Activated CD4-positive, alpha-beta T cell treated with anti-CD3 and anti-CD28 coated beads, Interleukin-2, amount 50 U/mL, for 16 hours (primary cell): ENCODE measurements at places on chromosomes 4 and X.
A peak's percentile ranks its signal among the peaks of the same experiment; 100 is the strongest.

DNA sequence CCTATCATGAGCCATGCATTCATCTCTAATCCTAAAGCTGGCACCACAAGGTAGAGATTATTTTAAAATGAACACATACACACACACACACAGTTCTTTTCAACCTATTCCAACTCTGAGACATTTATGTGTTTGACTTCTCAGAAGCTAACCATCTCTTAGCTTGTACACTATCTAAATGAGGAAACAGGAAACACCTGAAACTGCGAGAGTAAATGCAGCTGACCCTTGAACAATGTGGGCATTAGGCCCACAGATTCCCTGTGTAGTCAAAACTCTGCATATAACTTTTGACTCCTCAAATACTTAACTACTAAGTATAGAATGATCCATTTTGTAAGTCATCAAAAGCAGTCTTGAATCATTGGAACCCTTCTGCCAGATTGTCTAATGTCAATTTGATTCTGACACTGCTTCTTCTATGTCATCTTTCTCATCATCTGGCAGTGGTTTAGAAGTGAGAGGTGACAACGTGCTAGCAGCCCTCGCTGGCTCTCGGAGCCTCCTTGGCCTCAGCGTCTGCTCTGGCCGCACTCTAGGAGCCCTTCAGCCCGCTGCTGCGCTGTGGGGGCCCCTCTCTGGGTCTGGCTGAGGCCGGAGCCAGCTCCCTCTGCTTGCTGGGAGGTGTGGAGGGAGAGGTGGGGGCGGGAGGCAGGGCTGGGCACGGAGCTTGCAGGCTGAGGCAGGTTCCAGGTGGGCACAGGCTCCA lies 21.4 kb upstream of the IL15 start:
- DNase-seq: no peak

DNA sequence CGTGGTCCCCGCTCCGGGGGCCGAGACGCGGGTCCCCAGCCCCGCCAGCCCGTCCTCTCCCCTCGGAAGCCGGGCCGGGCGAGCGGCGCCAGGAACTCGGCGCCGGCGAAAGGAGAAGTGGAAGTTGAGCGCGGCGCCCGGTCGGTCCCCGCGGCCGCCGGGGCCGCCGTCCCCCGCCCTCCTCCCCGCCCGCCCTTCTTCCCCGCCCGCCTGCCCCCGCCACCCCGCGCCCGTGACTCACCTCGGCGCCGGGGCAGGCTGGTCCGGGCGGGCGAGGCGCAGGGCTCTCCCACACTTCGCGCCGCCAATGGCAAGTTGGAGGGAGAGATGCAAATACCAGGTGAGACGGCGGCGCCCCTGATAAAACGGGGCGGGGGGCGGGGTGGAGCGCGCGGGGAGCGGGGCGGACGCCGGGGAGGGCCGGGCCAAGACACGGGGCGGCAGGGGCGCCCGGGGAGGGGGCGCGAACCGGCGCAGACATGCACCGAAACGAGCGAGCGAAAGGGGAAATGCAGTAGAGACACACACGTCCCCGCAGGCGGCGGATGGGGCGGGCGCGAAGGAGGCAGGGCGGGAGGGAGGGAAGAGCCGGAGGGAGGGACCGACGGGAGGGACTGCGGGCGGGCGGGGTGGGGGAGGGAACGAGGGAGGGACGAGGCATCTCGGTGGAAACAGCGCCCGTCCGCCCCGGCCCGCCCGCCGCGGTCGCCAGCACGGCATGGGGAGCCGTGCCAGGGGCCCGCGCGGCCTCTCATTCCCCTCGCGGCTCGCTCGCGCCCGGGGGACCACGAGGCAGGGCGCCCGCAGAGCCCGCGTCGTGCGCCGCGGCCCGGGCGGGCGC lies at the start of gene ELF4:
Gene ELF4 (minus strand): TSS at position 119 of the 841 bp plus-strand sequence. CDS start 29,167 bp downstream, outside the sequence.
- peak; percentile 44 for DNase-seq

GRCh38 chr4:182886205-182886604 lies 31.0 kb downstream of the DCTD start:
- no peak for DNase-seq

GRCh38 chr4:15717657-15718416 lies 15.0 kb downstream of the BST1 start:
- no peak for DNase-seq

- no peak for DNase-seq
Measured at GRCh38 chrX:78957049-78957767, 12.0 kb downstream of the P2RY10 start.

DNA sequence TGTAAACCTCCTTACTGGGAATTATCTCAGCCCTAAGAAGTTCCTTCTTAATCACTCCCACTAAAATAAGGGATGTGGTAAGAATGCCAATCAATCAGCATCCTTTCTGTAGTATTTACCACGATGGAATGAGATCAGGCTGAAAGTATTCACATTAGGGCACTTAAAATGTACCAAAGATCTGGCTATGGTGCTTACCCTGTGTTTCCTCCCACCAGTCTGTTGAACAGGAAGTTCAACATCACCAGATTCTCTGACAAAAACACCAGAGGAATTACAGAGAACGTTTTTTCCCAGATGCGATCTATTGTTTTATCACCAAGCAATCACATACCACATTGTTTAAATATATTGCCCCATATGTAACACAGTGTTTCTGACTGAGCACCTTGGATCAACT lies 2.1 kb upstream of the CLCN3 start:
- no peak for DNase-seq

- DNase-seq: no peak
Measured at GRCh38 chr4:102447413-102447812, 53.7 kb upstream of the NFKB1 start.

- DNase-seq: no peak
Measured at GRCh38 chrX:20594985-20595384, 328.3 kb upstream of the RPS6KA3 start.

DNA sequence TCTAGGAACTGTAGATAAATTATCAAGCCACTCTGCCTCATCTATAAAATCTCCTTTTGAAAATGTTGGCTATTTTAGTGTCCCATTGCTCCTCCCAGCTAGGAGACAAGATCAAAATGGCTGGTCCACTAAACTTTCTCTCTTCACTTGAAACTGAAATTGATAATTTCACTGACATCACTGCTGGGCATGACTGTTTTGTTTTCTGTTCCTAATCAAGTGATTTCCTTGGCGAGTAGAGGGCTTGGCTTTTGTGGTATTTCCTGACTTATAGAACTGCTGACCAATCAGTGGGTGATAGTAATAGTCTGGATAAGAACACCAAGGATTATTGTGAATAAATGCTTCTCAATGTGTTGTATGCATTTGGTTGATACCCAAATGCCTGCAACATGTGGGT lies 2152.9 kb downstream of the ARAP2 start:
- no peak for DNase-seq

- no peak for DNase-seq
Measured at GRCh38 chr4:91958596-91958995, 345.2 kb upstream of the GRID2 start.

GRCh38 chr4:1563768-1564485 lies 120.2 kb downstream of the FAM53A start:
- no peak for DNase-seq

DNA sequence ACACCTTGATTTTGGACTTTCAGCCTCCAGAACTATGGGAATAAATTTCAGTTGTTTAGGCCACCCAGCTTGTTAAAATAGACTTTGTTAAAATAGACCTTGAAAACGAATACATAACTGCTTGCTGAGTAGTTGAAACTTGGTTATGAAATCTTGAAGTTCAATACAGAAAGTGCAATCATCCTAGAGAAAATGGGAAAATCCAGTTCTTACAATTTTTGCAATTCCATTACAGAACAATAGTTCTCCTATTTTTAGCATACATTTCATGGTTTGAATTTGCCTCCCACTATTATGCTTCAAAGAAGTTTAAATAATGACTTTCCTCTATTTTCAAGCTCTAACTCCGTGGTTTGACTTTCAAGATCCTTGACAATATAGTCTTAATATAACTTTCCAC lies 10.5 kb downstream of the TLR1 start:
- DNase-seq: no peak

- peak; percentile 78 for DNase-seq
Measured at GRCh38 chr4:165009493-165010227, 22.1 kb upstream of the TRIM60 start.

DNA sequence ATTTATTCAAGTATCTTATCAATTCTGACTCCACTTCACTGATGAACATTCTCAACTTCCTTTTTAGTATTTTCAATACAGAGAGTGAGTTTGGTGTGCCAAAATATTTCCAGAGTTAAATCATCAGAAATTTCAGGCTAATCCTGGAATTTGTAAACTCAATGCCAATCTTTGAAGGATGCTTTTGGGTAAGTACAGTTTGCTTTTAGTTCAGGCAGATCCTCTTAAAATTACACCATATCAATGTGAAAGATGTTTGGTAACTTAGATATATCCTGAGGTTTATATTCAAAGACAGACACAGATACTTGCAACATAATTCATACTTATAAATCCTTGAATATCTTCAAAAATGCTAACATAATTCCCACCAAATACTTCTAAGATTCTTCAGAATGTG lies 76.0 kb upstream of the FAM47B start:
- DNase-seq: no peak

GRCh38 chr4:74424111-74424510 lies 20.8 kb upstream of the AREG start:
- DNase-seq: no peak

- DNase-seq: peak; percentile 13
Measured at GRCh38 chrX:131735127-131735526, 191.3 kb downstream of the OR13H1 start.

- no peak for DNase-seq
Measured at GRCh38 chrX:13829983-13830382, 13.1 kb upstream of the GPM6B start.

DNA sequence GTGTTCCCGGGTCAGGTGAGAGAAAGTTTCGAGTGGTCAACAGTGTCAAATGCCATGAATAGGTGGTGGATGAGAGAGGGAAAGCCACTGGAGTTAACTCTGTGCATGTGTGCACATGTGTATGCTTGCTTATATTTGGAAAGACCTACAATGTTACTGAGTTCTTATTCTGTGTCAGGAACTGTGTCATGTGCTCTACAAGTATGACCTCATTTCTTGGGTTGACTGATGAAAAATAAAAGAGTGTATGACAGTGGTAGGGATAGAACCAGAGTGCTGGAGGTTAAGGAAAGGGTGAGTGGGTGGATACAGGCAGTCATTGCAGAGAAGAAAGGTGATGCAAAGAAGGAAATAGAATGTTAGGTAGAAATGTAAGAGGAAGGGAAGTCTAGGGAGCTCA lies 22.1 kb upstream of the DGKK start:
- DNase-seq: no peak

GRCh38 chr4:70533211-70533610 lies 14.8 kb downstream of the AMTN start:
- no peak for DNase-seq

- DNase-seq: peak; percentile 94
Measured at GRCh38 chr4:38523524-38524448, 140.2 kb upstream of the KLF3 start.

DNA sequence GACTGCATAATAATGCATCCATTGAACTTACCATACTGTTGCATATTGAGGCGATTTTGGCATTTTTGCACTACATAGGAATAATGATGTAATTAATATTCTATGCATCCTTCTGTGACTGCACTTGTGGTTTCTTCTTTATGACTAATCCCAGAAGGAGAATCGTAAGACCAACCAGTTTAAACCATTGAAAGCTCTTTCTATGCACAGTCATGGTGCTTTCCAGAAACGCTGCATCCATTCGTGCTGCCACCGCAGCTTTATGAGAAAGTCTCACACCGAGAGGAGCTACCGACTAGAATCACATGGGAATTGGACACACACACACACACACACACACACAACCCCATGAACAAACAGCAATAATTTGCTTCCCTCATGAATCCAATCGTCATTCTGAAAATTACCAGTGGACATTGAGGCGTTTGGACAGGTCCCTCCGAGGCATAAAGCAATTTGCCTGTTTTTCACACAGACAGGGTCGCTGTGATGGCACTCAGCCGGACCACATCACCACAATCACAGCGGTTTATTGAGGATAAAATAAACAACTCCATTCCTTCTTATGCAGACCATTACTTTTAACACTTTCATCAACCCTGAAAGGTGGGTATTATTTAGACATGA lies 64.2 kb downstream of the PACRGL start:
- no peak for DNase-seq

GRCh38 chr4:62191451-62192240 lies 991.5 kb downstream of the ADGRL3 start:
- DNase-seq: no peak

- no peak for DNase-seq
Measured at GRCh38 chrX:37783305-37783704, 3.4 kb downstream of the CYBB start.

DNA sequence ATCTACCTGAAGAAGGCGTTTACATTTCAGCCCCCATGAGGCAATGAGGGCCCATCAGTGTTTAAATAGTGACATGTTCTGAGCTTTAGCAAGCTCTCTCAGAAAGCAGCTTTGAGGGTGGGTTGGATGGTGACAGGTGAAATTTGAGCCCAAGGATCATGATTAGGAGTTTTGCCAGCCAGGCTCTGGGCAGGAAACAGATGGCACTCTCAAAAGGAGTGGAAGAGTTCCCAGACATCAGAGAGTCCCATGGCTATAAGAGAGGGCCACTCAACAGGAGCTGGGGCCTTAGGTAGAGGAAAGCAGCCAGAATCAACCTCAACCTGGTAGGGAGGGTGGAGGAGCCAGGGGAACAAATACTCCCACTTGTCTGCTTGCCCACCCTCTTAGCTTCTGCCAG lies 499.8 kb downstream of the MID1IP1 start:
- DNase-seq: no peak

DNA sequence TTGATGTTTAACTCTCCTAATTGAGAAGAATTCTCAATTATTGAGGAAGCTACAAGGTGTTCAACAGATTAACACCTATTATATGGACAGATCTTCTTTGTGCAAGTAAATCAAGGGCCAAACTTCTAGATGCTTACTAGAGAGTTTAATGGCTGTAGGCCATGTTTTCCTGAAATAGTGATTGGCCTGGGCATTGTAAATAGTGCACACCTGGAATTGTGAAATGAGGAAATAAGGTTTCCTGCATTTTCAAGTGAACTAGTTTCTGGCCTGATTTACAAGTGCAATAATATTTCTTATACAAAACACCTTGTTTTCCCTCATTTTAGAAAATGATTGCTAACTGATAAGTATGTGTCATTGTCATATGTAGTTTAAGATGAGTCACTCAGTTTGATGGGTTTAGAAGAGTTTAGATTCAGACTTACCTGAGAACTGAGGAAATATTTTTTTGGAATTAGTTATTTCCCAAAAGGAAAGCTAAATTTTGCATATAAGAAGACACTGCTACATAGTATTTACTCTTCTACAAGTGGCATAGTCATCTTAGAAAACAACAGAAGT lies 21.2 kb downstream of the AFF1 start:
- DNase-seq: no peak

DNA sequence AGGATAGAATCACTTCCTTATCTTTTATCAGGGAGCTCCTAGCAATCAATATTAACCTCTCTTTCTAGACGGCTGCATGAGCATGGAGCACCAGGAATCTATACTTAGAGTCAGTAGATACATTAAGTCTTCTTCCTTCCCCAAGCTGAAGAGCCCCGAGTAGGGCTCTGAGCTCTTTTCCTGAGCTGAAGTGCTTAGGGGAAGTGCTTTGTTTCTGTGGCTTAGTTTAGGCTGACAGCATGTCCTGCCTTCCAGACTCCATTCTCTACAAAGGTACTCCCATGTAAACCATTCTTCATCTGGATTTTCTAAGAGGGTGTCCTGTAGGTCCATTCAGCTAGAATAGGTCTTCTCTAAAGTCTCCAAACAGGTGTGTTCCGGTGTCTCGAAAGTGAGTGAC lies 127.5 kb upstream of the AFF2 start:
- DNase-seq: no peak

GRCh38 chrX:42776195-42776594 lies 1.8 kb downstream of the PPP1R2C start:
- no peak for DNase-seq

- no peak for DNase-seq
Measured at GRCh38 chrX:63961964-63962363, 176.9 kb upstream of the ARHGEF9 start.

- DNase-seq: no peak
Measured at GRCh38 chr4:39770969-39771724, 73.2 kb downstream of the UBE2K start.
